Activated naive CD4-positive, alpha-beta T cell treated with anti-CD3 and anti-CD28 coated beads, Interleukin-2, amount 10 ng/mL, durations not matched to agents 7 days and 5 days (primary cell): ENCODE measurements at places on chromosomes 16 and 17.

- no peaks in the 10 kb centered on the region for H3K27me3 ChIP-seq
- no peak overlapping the region for H3K27ac ChIP-seq
- H3K36me3 ChIP-seq = no peaks in the 10 kb centered on the region
- no peak for DNase-seq
Observed at GRCh38 chr16:46991729-46992704, 18.5 kb upstream of the DNAJA2 start.

DNA sequence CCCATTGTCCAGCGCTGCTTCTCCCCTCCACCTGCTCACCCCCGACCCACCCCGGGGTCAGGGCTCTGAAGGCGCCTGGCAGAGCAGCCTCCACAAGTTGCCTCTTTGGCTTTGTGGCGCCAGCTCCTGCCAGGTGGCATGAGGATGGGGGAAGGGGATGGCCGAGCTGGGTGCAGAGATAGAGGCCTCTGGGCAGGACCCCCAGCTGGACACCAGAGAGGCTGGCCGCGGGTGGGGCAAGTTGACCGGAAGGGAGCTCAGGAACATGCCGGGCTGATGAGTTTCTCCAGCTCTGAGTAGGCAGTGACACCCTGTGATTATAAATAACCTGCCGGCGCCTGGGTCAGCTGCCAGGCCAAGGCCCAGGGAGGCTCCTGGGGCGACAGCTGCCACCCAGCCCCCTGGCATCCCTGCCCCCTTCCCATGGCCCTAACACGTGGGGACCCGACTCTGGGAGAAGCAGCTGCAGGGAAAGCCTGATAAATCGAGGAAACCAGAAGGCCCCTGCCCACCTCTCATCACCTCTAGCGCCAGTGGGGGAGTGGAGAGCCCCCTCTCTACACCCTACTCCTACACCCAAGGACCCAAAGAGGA, 729 bp downstream of the P2RX5 start:
- peaks cover 6% of the 10 kb centered on the region for H3K36me3 ChIP-seq
- H3K27ac ChIP-seq = no peak overlapping the region
- H3K4me3 ChIP-seq = peak overlapping the region; percentile 81
- DNase-seq = no peak
- H3K4me1 ChIP-seq = peaks cover 34% of the 10 kb centered on the region

GRCh38 chr17:59377410-59377809, 46.0 kb downstream of the YPEL2 start:
- H3K36me3 ChIP-seq = peaks cover 16% of the 10 kb centered on the region
- peaks cover 65% of the 10 kb centered on the region for H3K4me1 ChIP-seq
- no peak overlapping the region for H3K4me3 ChIP-seq
- no peak for DNase-seq

DNA sequence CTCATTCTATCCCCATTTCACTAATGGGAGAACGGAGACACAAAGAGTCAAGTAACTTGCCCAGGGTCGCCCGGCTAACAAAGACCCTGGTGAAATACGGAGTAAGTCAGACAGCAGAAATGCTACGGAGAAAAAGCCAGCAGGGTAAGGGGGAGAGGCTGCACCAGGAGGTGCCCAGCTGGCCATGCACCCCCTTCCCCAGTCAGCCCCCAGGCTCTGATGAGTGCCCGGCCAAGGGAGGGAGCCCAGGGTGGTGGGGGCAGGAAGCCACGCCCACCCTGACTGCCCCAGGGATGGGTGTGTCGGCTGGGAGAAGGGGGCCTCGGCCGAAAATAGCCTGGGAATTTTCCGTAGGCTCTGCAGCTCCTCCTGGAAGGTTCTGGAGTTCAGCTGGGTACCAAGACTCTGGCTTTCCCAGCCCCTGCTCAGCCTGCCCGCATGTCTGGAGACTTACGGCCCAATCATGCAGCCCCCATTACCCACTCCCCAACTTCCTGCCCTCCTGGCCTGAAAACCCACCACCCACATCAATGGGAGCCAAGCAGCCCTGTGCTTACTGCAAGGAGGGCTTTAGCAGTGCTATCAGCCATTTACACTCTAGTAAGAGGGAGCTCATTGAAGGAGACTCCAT, 4.2 kb downstream of the CARHSP1 start:
- H3K4me1 ChIP-seq = peaks cover 55% of the 10 kb centered on the region
- no peak for DNase-seq
- no peaks in the 10 kb centered on the region for H3K27me3 ChIP-seq
- peaks cover 31% of the 10 kb centered on the region for H3K36me3 ChIP-seq

DNA sequence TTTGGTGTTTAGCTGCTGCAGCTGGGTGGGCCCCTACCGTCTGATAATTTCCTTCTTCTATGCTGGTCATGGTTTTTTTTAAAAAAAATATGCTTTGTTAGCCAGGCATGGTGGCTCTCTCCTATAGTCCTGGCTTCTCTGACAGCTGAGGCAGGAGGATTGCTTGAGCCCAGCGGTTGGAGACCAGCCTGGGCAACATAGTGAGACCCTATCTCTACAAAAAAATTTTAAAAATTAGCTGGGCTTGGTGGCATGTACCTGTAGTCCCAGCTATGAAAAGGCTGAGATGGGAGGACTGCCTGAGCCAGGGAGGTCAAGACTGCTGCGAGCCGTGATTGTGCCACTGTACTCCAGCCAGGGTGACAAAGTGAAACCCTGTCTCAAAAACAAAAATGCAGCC, 19.4 kb downstream of the B4GALNT2 start:
- no peak for DNase-seq
- no peak overlapping the region for H3K27ac ChIP-seq
- no peak overlapping the region for H3K4me3 ChIP-seq

DNA sequence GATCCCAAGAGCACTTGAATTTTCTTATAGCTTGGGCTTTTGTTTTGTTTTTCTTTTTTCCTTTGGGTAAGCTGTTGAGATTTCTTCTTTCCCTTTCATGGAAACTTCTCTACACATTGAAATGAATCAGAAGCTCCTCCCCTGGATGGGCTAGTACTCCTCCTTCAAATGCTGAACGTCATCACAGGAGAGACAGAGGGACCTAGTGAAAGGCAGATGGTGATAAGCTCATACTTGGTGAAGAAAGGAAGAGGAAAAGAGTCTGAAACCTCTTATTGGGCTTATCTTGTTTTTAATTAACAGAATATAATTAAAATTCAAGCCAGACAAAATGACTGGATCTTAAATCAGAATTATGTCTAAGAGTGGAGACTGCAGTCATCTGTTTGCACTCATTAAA, 147.3 kb downstream of the SNX11 start:
- no peaks in the 10 kb centered on the region for H3K27me3 ChIP-seq
- no peak overlapping the region for H3K27ac ChIP-seq
- H3K4me1 ChIP-seq = no peaks in the 10 kb centered on the region
- DNase-seq = no peak
- H3K4me3 ChIP-seq = no peak overlapping the region

GRCh38 chr16:8355675-8356074, 234.6 kb downstream of the TMEM114 start:
- H3K4me3 ChIP-seq = no peak overlapping the region
- DNase-seq = no peak
- H3K36me3 ChIP-seq = no peaks in the 10 kb centered on the region
- no peaks in the 10 kb centered on the region for H3K4me1 ChIP-seq

GRCh38 chr17:20300436-20300934, 166.9 kb downstream of the LGALS9B start:
- H3K4me1 ChIP-seq = peaks cover 5% of the 10 kb centered on the region
- H3K27me3 ChIP-seq = no peaks in the 10 kb centered on the region
- peaks cover 4% of the 10 kb centered on the region for H3K36me3 ChIP-seq
- DNase-seq = no peak
- no peak overlapping the region for H3K27ac ChIP-seq

DNA sequence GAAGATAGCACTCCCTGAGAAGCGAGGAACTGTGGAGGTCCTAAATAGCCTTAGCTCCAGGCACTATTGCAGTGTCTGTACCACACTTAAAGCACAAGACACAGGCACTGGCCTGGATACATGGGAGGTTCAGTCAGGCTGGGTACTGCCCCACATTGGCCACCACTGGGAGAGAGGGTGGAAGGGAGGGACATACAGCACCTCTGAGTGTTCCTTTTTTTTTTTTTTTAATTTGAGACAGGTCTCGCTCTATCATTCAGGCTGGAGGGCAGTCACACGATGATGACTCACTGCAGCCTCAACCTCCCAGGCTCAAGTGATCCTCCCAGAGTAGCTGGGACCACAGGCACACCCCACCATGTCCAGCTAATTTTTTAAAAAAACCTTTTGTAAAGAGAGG, 1.4 kb downstream of the GSG1L2 start:
- no peaks in the 10 kb centered on the region for H3K36me3 ChIP-seq
- peaks cover 3% of the 10 kb centered on the region for H3K27me3 ChIP-seq
- H3K4me3 ChIP-seq = no peak overlapping the region
- H3K4me1 ChIP-seq = no peaks in the 10 kb centered on the region
- no peak overlapping the region for H3K27ac ChIP-seq

- H3K27me3 ChIP-seq = no peaks in the 10 kb centered on the region
- no peak for DNase-seq
- no peaks in the 10 kb centered on the region for H3K4me1 ChIP-seq
- H3K4me3 ChIP-seq = no peak overlapping the region
Observed at GRCh38 chr17:69643686-69644085, 229.2 kb downstream of the MAP2K6 start.

DNA sequence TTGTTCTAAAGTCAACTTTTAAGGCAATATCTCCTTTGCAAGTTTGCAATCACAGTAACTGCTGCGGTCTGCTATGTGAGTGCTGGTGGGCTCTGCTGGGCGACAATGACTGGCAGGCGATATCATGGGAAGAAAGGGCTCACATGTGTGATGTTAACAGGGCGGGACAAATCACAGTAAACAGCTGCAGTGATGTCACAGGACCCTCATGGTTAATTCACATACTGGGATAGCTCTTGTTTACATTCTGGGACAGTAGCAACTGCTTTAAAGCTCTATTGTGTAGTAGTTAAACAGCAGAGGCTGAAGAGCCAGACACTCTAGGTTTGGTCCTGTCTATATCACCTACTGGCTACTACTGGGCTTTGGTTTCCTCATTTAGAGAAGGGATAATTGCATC, 257.2 kb upstream of the ASIC2 start:
- no peak overlapping the region for H3K4me3 ChIP-seq
- DNase-seq = no peak
- H3K36me3 ChIP-seq = no peaks in the 10 kb centered on the region
- H3K27ac ChIP-seq = no peak overlapping the region

GRCh38 chr17:8794636-8795035, 4.5 kb downstream of the MFSD6L start:
- no peak overlapping the region for H3K27ac ChIP-seq
- H3K27me3 ChIP-seq = peaks cover 21% of the 10 kb centered on the region
- H3K36me3 ChIP-seq = no peaks in the 10 kb centered on the region
- no peak overlapping the region for H3K4me3 ChIP-seq
- H3K4me1 ChIP-seq = no peaks in the 10 kb centered on the region

DNA sequence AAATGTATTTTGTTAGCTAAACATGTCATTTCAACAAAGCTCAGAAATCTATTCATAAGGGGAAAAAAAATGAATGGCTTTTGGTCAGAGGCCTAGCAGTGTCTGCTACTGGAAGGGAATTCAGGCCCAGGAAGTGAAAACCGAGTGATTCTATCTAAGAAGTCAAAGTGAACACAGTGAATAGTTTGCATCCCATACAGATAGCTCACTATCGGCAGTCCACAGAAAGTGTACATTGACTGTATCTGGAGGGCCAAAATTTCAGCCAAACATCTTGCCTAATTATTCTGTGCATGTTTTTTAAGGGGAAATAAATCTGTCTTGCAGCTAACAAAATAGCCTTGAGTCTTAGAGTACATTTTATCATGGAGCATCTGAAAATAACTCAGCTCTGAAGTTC, 214.4 kb upstream of the CACNG5 start:
- H3K27me3 ChIP-seq = no peaks in the 10 kb centered on the region
- H3K36me3 ChIP-seq = peaks cover 14% of the 10 kb centered on the region
- H3K4me3 ChIP-seq = no peak overlapping the region
- H3K4me1 ChIP-seq = peaks cover 17% of the 10 kb centered on the region
- no peak for DNase-seq

DNA sequence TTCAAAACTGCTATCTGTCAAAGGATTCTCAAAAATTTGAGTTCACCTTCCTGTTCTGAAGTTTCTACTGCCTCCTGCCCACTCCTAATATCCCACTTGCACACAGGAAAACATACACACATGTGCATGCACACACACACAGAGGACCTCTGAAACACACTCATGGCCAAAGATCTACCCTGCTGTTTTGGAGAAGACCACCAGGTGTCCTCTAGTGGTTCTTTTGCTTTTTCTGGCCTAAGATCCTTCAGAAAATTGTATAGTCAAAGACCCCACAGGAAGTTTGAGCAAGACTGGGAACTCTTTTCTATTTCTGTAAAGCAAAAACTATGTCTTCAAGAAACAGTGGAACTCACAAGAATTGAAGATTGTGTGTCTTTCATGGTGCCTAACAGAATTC, 90.2 kb downstream of the CDH8 start:
- H3K27me3 ChIP-seq = no peaks in the 10 kb centered on the region
- H3K36me3 ChIP-seq = no peaks in the 10 kb centered on the region
- H3K27ac ChIP-seq = no peak overlapping the region
- no peaks in the 10 kb centered on the region for H3K4me1 ChIP-seq

DNA sequence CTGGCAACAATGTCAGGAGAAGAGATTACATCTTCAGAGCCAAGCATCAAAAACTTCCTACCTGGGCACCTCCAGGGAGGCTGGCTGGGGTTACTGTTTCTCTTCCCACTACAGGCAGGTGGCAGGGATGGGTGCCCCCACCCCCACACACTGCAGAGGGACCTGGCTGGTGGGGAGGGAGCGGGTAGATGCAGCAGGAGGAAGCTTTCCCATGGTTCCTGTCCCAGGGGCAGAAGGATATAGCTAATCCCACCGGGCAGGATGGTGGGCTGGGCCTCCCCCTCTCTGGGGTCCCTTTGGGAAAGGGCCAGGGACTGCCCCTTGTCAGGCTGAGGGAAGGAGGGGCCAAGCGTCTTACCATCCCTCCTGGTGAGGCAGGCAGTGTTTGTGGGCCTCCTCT, 16.7 kb upstream of the MTMR4 start:
- H3K4me3 ChIP-seq = peak overlapping the region; percentile 32
- no peak overlapping the region for H3K27ac ChIP-seq
- H3K4me1 ChIP-seq = peaks cover 17% of the 10 kb centered on the region
- no peaks in the 10 kb centered on the region for H3K36me3 ChIP-seq

- no peaks in the 10 kb centered on the region for H3K36me3 ChIP-seq
- H3K4me3 ChIP-seq = no peak overlapping the region
- H3K27me3 ChIP-seq = peaks cover 4% of the 10 kb centered on the region
- no peaks in the 10 kb centered on the region for H3K4me1 ChIP-seq
- no peak overlapping the region for H3K27ac ChIP-seq
Observed at GRCh38 chr16:15822957-15823356, 33.9 kb downstream of the MYH11 start.

GRCh38 chr17:46831573-46832330, 13.3 kb upstream of the WNT3 start:
- H3K27ac ChIP-seq = peak overlapping the region; percentile 58
- H3K4me3 ChIP-seq = no peak overlapping the region
- H3K4me1 ChIP-seq = no peaks in the 10 kb centered on the region
- H3K36me3 ChIP-seq = no peaks in the 10 kb centered on the region
